GF-D8 (cell line): ENCODE measurements at places on chromosomes 3 and 15.
A peak's percentile ranks its signal among the peaks of the same experiment; 100 is the strongest.

DNA sequence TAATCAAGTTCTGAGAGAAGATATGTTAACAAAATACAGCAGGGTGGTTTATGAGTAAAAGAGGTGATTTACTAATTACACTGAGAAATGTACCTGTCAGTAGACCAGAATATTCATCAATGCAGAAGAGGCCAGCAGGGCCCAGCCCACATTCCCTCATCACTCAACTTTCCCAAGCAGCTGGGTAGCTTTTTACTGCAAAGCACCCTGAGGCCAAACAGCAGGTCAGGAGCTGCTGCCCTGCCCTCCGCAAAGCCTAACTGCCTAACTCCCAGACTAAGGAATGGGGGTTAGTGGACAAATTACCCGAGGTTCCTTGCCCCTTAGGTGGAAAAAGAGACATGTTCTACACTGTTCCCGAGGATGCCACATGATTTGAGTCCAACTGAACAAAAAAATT, 108.2 kb downstream of the TBL1XR1 start:
- no peak for DNase-seq

DNA sequence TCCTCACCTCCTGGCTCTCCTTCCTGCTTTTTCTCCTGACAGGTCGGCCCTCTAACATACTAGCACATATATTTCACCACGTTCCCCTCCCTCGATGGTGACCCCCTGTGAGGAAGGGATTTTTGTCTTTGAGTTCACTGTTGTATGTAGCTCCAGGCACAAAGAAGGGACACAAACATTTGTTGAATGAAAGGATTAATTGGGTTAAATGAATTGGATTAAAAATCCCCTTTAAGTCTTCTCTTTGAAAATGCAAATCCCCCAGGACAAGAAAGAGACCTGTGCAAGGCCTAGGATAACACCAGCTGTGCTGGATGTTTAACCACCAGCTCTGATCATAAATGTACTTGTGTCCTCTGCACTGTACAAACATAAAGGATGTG, 3.3 kb downstream of the CALML4 start:
- no peak for DNase-seq

- DNase-seq, result no peak
Measured at GRCh38 chr3:66796343-66796742, 201.8 kb upstream of the KBTBD8 start.

DNA sequence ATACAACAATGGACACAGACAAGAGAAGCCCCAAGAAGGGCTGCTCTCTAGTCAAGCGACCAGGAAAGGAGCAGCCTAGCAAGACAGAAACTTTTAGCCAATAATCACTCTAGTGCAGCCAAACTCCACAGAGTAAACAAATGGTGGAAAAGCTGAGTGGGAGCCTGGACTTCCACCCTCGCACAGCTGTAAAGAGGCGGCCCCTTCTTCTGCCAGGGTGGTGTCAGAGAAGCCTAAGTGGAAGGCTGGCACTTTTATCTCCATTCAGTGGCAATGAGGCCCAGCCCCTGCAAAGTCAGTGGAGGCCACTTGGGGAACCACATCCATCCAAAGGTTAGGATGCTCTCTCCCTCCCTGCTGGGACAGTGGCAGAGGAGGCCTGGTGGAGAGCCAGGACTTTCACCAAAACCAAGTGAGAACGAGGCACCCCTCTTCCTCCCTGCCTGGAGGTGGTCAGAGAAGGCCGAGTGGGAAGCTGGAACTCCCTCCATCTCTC, 15.5 kb upstream of the TICRR start:
- no peak for DNase-seq

DNA sequence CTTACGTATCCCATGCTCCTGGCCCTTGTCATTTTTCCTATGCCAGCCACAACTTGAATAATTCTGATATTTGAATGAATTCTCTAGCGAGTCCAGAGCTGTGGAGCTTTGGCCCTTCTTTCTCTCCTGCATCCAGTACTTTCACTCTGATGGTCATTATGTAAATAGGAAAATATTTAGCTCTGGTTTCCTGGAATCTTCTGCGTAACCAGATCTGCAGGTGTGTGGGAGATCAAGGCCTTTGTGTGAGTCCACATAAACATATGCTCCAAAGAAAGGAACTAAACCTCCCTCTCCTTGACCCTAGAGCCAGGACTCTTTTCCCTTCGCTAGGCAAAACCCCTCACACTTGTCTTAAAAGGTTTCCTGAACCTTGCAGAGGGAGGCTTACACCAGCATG, 132.5 kb upstream of the THBS1 start:
- DNase-seq, result no peak

- no peak for DNase-seq
Measured at GRCh38 chr3:194961571-194961970, 275.9 kb downstream of the FAM43A start.

DNA sequence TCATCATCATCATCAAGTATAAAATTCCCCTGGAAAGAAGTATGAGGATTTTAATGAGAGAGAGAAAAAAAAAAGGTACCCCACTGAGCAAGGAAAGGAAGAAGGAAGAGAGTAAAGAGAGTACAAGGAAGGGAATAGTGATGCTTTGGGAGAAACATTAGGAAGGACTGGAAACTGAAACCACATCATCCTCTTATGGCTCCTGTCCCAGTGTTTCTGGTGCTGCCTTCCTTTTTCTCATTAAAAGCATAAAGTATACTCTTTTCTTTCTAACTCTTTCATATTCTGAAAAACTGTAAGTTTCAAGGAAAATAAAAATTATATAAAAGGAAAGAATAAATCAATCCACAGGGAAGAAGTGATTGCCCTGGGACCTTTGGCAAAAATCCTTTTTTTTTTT, 616.4 kb upstream of the CBLB start:
- DNase-seq, result no peak

DNA sequence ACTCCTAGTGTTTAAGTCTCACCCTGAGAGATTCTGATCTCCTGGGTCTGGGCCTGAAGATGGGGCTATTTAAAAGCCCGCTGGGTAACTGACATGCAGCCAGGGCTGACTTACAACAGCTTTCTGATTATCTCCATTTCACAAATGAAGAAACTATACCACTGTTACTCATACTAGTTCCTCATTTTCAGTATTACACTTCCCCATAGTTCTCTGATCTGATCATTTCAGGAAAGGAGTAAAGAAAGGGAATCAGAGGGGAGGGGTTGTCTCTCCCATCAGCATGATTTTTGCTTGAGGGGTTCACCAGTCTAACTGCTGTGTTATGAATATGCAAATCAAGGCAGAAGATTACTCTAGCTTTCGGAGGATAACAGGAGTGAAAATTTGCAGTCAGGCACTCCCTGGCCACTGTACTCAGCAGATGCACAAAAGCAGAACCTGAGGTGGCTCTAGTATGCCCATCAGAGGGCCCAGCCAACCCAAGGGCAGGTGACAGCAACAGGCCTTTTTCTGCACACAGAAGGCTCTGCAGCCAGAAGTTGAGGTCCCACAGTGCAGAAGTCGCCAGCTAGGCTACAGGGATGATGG, 59.4 kb downstream of the DAPK2 start:
- DNase-seq, result peak; percentile 61

- DNase-seq, result no peak
Measured at GRCh38 chr15:39608185-39609139, 27.6 kb downstream of the THBS1 start.

DNA sequence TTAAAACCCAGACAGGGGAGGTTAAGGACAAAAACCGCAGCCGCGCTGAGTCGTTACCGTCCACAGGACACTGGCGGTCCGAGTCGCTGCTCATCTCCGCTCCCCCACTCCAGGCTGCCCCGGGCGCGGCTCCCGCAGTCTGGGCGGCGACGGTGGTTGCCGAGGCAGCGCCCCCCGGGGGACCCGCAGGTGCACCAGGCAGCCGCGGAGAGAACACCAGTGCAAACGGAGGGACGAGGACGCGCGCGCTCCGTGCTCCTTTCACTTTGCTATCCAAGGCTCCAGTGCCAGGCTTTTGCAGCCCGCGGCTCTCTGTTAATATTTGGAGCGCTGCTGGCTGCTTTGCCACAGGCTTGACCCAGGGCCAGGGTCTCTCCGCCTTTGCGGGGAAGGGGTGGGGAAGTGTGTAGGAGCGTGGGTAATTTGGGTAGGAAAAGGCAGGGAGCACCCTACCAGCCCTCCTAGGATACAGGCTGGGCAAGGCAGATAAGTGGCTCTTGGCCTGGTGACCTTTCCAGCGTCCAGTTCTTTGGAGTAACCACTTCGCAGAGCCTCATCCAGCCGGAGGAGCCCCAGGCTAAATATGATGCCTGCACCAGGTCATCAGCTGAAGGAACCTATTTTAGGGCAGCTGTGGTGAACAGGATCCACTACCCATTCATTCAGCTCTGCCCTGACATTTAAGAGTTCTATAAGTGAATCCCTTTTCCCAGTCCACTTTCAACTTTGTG, at the start of gene GADL1:
Gene GADL1 (minus strand): TSS at position 141 of the 731 bp plus-strand sequence. CDS start 47 bp downstream, at position 94.
- DNase-seq, result no peak

DNA sequence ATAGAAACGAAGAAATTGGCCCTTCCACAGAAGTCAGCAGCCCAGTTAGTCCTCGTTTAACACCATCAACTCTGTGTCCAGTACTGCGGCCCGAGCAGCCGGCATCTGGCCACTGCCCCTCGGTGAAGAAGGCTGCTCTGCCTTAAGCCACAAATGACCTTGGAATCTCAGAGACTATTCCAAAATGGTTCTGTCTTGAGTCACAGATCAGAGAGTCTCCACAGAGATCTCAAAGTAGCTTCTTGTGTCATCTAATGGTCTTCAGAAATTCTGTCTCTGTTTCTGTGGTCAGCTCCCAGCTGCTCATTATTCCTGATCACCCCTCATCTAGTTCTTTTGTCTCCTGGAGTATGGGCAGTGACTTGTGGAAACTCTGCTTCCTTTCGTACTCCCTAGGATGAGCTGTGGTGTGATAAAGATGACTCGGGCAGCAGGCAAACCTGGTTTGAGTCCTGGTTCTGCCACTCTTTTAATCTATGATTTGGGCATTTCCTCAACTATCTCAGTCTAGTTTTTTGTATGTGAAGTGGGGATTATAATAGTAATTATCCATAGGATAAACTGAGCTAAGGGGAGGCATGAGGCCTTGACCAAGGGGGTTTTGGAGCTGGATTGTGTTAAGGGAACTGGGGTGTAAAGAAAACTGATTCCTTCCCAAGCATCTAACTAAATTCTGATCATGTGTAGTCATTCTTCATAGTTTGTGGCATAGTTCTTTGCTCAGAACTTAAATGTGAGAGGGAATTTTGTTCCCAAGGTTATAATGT, 22.6 kb downstream of the CRTC3 start:
- DNase-seq, result no peak

GRCh38 chr3:140219923-140220452, 285.0 kb downstream of the CLSTN2 start:
- no peak for DNase-seq

DNA sequence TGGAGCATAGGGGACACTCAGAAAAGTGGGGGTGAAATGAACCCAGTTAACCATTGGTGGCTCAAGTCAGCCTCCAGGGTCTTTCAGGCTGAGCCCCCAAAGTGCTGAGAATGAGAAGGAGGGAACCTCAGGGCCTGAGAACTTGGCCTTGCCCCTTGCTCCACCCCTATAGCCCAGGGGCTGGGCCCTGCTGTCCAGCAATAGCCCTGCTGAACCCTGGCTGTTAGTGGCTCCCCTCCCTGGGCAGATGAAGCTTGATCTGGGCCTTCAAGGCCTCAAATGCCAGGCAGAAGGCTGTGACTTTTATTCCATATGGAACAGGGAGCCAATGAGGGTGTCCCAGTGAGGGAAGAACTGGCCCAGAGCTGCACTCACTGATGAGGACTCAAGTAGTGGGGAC, 16.2 kb downstream of the ADAMTS7 start:
- no peak for DNase-seq

DNA sequence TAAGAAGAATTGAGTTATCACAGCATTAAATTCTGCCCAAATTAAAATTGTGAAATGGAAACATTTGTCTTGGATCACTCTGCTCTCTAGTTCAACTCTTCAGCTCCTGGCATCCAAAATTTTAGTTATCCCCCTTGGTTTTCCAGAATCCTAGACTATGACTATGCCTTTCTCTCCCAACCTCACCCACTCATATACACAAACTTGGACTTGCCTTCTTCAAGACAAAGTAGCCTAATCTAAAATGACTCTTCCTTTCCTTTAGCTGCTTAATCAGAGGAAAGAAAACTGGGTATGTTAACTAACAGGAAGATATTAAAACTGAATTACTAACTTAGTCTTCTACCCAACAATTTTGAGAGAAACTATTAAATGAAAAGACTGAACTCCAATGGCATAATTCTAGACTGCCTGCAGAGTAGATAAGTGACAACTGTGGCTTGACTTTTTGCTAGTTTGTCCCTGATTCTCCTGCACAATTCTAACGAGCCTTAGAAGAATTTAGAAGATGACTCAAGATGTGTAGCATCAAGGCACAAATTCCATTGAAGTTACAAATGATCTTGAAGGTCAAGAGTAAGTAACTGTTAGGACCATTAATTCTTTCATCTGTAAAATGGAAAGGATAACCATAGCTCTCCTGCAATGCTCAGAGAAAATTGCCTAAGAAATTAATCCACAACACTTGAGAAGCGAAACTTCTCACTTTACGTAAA, 5.2 kb upstream of the GOLIM4 start:
- no peak for DNase-seq

DNA sequence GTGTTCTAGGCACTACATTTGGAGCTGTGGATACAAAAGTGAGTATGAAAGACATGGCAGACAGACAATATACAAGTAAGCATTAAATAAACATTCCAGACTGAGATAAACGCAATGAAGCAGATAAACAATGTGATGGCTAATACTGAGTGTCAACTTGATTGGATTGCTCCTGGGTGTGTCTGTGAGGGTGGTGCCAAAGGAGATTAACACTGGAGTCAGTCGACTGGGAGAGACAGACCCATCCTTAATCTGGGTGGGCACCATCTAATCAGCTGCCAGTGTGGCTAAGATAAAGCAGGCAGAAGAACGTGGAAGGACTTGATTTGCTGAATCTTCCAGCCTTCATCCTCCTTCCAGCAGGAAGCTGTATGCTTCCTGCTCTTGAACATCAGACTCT, 77.2 kb downstream of the CADPS start:
- no peak for DNase-seq

DNA sequence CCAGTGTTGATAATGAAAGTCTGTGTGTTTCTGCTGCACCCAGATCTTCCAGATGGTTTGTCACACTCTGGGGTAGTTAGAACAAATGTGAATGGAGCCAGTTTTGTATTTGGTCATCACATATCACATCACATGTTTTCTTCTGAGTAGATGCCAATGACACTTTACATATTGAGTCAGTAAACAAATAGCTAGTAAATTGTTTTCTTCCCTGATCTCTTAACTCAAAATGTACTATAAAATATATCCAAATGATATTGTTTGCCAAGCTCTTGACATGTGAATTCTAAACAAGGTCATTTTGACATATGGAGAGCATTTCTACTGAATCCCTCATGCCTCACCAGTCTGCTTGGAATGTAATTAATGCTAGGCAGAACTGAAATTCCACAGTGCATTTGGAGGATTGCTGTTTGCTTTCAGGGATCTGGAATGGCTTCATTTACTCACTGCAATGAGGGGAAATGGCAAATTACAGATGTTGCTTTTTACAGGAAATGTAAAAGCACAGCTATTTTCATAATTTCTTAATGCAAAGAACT, 45.0 kb downstream of the PDHB start:
- DNase-seq, result no peak
